ENCODE measurements at places on chromosomes 11 and 22. TPM values are rescaled to one million over a fixed set of nuclear protein-coding genes. Genes with fewer than 3 reads are reported as not detected.

DNA sequence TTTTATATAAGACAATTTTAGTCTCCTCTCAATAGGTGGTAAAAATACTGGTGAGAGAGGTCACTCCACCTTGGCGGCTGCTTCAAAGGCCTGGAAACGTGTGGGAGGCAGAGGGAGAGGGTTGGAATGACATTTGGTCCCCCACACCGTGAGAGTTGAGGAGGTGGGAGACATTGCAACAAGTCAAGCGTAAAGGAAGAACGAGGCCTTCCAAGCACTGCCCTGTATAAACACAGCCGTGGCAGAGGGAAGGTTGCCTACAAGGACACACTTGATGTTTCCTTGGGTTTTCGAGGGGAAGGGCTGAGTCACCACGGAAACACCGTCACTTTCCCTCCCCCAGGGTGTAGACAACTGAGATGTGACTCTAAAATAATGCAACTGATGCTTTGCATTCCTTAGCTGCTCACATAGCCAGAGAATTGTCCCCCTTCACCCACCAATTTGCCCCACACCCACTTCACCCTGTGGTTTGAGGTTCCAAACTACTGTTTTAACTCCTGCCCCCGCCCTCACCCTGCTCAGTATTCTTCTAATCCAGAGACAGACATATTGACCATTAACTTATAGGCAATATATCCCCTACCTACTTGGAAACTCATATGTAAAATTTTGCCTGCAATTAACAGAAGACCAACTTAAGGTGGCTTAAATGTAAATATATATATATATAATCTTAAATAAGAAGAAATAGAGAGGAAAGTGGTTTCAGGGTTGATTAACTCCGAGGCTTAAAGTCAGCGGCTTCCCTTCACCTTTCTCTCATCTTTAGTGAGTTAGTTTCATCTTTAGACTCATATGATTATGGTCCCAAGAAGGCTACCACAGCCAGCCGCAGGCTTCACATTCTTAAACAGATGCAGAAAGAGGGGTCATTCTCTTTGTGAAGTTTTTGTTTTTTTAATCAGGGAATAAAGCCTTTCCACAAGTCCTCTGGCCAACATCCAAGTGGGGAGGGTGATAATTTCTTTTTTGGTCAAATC lies 54.1 kb upstream of the BDNF start:
- DNase-seq, result no peak

DNA sequence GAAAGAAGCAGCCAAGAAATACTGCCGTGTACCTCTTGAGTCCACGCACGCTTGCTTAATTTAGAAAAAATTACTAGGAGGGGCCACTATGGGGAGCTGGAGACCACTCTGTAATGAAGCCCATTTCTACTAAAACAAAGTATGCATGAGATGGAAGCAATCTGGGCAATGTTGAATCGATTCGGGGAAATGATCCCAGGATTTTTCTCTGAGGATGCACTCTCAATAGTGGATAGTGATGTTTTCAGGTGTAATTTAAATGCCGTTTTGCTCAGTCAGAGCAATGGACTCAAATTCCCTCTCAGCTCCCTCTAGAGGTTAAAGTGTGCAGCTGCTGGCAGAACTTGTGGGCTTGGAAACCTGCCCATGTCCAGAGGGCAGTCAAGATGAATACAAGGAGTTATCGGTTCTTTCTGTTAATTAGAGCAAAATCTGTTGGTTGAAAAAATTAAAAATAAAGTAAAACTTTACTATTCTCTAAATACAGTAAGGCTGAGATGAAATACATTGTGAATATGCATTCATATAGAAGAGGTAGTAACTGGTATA lies 64.1 kb downstream of the ME3 start:
- no peak for DNase-seq

The KRTAP5-1 gene
- total RNA-seq, result not detected

GRCh38 chr11:112837162-112837826 lies 123.9 kb upstream of the NCAM1 start:
- DNase-seq, result no peak

DNA sequence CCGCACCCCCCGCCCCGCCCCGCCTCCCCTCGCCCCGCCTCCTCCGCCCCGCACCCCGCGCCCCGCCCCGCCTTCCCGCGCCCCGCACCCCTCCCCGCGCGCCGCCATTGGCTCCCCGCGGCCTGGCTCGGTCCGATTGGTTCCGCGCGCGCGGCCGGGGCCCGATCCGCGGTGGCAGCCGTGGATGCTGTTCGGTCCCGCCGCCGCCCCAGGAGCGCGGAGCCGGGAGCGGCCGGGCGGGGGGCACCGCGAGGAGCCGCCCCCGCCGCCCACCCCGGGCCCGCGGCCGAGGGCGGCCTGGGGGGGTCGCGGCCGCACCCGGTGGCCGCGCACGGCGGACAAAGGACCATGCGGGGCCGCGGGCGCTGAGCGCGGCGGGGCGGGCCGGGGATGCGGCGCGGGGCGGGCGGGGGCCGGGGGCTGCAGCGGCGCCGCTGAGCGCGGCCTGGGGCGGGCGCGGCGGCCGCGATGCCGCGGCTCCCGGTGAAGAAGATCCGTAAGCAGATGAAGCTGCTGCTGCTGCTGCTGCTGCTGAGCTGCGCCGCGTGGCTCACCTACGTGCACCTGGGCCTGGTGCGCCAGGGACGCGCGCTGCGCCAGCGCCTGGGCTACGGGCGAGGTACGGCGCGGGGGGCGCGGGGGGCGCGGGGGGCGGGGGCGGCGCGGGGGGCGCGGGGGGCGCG lies at the start of gene B4GALNT4:
Gene B4GALNT4 (plus strand): TSS at position 164 of the 683 bp plus-strand sequence. CDS start 305 bp downstream, at position 469.
- no peak for DNase-seq

- DNase-seq, result no peak
These were observed 32.9 kb downstream of the RPL27A start for GRCh38 chr11:8715501-8715900.

The BCO2 gene
- total RNA-seq, result 2.5 TPM

- DNase-seq, result no peak
These were observed 43.0 kb upstream of the HIPK3 start for GRCh38 chr11:33214187-33214586.

DNA sequence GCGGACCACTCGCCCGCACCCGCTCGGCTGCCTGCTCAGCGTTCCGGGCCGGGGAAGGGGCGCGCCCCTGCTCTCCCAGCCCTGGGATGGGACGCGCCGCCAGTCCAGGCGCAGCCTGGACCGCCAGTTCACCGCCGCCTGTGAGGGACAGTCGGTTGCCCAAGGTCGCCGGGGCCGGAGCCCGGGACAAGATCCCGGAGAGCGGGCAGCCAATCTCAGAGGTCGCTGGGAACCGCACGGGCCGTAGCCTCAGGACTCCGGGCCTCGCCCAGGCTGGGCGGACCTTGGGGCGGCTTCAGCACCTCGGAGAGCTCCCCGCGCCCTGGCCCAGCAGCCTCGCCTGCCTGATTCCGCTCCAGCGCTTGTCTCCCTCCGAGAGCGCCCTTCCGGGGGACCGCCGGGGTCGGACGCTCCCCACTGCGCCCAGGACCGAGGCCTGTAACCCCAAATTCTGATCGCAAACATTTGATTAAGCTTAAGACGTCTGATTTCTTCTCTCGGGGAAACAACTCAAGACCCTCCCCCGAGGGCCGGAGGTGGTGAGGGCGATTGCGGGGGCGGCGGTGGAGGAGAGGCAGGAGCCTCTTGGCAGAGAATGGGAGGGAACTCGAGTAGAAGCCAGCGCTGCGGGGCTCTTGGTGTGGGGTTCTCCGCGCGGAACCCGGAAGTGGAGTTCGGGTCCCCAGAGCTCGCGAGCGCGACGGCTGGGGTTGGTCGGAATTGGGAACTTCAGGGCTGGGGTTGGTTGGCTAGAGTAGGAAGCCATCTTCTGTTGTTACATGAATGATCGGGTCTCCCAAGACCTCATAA lies 1.1 kb upstream of the CHRM4 start:
- DNase-seq, result no peak

The MMP11 gene
- 3.0 TPM for total RNA-seq

- DNase-seq, result no peak
These were observed 324.9 kb upstream of the CCDC90B start for GRCh38 chr11:83611031-83611430.

DNA sequence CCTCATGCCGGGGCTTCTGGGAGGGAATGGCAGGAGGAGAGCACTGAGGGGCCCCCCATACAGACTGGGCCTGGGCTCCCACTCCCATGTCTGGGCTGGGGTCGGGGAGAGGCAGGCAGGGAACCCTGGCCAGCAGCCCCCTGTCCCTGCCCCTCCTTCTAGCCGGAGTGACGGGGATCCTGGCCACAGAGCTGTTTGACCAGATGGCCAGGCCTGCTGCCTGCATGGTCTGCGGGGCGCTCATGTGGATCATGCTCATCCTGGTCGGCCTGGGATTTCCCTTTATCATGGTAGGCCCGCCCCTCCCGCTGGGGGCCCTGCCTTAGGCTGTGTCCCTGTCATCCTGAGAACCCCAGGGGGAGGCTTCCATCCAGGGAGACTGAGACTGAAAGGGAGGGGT lies 10.0 kb upstream of the MIF start:
- no peak for DNase-seq

DNA sequence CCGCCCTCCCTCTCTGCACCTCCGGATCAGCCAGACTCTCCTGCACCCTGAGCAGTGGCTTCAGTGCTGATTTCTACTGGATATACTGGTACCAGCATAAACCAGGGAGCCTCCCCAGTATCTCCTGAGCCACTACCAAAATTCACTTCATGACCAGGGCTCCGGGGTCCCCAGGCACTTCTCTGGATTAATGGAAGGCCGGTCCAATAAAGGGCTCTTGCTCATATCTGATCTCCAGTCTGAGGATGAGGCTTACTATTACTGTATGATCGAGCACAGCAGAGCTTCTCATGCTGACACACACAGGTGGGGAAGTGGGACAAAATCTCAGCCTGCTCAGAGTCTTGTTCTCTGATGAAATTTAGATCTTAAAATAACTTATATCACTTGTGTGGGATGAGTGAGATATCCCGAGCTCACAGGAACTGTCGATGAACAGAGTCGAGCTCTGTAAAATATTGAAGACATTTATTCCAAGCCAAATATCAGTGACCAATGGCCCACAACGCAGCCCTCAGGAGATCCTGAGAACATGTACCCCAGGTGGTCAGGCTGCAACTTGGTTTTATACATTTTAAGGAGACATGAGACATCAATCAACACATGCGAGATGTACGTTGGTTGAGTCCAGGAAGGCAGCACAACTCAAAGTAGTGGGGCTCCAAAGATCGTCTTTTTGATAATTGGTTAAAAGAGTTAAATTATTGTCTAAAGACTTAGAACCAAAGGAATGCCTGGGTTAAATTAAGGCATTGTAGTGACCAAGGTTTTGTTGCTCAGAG lies 93.0 kb upstream of the TOP3B start:
- DNase-seq, result no peak

DNA sequence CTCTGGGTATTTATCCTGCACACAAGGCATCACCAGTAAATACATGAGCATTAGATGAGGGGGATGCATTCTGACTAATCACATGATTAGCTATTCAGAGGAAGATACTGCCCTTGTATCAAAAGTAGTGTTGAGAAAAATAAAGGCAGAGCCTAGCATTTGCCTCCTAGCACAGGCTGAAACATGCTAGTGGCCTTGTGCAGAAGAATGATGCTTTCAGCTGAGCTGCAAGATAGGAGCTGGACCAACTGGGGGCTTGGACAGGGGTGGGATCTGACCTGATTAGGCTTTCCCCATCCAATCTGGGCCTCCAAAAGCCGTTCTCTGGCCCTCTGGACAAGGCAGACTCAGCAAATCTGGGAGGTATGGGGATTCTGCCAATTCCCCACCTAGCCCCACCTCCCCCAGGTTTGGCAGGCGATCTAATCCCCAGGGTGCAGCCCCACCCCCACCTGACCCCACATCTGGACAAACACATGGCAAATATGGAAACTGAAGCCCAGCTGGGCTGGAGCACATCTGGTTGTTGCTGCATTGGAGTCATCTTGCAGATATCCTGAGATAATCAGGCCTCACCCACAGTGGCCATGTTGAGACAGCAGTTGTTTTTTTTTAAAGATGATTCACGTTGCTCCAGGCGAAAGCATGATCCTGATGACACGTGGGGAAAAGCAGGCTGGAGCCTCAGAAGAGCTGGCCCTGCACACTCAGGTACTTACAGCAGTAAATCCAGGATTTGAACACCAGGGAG lies 4.4 kb upstream of the MISFA start:
- no peak for DNase-seq

The SLC2A11 gene
- 33.8 TPM for total RNA-seq

The CHRM4 gene
- total RNA-seq, result 3.1 TPM

The SLC22A8 gene
- total RNA-seq, result not detected

GRCh38 chr11:102534261-102534872 lies 3.8 kb upstream of the MMP7 start:
- no peak for DNase-seq

DNA sequence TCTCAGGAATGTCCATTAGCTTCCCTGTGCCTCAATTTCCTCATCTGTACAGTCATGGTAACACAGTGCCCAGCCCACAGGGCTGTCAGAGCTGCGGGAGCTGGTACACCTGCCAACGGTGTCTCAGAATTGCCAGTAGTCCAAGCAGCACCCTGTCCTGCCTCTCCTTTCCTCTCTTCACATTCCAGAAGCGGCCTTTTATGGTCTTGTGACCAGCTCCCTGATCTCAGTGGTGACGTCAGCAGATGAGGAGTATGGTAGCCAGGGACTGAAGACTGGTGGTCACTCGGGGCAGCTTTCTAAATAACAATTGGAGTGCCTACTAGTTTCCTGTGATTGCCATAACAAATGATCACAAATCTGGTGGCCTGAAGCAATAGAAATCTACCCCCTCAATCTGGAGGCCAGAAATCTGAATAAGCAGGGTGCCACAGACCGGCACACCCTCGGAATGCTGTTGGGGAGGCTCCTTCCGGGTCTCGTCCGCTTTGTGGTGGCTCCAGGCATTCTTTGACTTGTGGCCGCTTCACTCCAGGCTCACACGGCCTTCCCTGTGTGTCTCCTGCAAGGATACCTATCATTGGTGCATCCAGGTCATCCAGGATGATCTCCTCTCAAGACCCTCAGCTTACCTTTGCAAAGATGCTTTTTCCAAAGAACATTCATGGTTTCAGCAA lies 2.1 kb downstream of the FADD start:
- DNase-seq, result no peak

The DUSP8 gene
- total RNA-seq, result 5.5 TPM

- no peak for DNase-seq
These were observed 39.1 kb upstream of the SPTBN2 start for GRCh38 chr11:66768088-66768521.

GRCh38 chr11:14029971-14030920 lies 67.7 kb downstream of the SPON1 start:
- DNase-seq, result no peak

All from Panc1 (cell line).